ENCODE measurements at places on chromosomes 16 and 17. TPM values are rescaled to one million over a fixed set of nuclear protein-coding genes. Genes with fewer than 3 reads are reported as not detected.

DNA sequence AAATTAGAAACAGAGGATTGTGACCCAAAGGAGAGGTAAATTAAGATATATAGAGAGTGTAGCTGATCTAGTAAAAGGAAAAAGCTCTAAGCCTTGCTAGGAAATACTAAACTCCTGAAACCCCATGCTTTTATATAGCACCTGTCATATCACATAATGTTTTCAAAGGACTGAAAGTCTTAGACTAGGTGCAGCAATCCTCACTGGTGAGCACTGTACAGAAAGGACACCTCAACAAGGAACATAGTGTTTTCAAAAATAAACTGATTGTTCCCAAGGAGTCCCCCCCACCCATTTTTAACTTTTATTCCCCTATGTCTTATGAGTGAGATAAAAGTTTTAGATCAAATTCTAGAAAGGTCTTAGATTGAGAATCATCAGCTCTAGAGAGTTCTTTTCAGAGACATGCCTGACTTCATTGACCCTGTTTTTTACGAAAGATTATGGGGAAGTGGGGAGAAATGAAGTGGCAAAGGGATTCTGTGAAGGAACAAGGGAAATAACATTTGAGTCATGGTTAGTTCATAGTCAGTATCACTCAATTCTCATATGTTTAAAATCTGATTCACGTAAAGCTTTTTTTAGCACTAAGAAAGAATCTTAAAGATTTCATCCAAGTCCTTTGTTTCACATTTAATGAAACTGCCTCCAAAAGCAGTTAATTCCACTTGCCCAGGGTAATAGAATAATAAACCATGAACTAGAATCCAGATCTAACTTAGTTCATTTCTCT is 166.4 kb downstream of the CYB561 start:
- no peak for DNase-seq

GRCh38 chr16:2968738-2969544 is at the start of gene PAQR4:
Gene PAQR4, plus strand, starts transcription at chr16:2969348. Its CDS starts 327 bp downstream, at chr16:2969675.
- peak; percentile 83 for DNase-seq

- DNase-seq: no peak
These were observed 2.3 kb downstream of the DPEP2NB start for GRCh38 chr16:68013440-68013839.

DNA sequence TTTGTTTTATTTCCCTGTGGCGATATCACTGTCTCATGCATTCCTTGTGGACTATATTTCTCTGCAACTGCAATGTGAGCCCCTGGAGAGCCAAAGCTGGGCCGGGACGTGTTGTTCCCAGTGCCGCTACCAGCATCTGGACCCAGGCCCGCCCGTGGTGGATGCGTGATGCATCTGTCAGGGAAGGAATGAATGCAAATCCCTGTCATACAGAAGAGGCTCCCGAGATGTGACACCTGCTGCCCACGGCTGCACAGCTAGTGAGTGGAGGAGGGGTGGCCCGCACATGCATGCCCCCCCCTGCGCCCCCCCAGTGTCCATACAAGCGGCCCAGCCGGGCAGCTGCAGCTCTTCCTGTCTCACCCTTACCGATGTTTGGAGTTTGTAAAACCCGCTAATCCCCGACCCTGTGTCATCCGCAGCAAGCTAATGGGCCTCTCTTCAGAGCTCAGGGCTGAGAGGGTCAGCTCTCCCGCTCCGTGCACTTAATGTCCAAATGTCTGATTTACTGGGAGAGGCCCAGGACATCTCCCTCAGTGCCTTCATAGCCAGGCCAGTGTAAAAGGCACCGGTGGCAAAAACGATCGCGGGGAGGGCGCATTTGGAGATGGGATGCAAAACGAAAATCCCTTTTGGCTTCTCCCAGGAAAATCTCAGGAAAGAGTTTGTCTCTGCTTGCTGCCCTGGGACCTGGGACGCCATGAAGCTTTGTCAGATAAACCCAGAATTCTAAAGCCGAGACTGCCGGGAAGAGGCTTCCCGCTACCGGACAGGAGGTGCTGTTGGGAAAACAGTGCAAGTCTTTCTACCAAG is 91.8 kb downstream of the FOXL1 start:
- peak; percentile 7 for DNase-seq

DNA sequence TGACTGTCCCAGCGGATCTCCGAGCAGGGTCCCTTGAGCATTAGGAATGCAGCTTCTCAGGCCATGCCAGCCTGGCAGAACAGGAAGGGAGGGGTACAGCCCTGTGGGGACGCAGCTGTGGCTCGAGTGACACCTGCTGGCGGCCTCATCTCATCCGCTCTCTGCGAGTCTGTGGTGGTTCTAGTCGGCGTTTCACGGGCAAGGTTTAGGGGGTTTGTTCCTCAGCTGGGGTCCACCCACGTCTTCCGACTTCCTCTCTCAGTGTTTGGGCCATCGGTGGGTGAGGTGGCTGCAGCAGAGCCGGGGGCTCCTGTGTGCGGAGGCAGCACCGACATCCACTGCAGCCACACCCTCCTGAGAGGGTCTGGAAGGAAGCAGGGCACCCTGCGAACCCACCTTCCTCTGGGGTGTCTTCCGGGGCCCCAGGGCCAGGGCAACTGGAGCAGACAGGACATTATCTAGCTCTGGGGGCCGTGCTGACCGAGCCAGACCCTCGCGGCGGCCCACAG is 33.3 kb downstream of the JPH3 start:
- peak; percentile 12 for DNase-seq

DNA sequence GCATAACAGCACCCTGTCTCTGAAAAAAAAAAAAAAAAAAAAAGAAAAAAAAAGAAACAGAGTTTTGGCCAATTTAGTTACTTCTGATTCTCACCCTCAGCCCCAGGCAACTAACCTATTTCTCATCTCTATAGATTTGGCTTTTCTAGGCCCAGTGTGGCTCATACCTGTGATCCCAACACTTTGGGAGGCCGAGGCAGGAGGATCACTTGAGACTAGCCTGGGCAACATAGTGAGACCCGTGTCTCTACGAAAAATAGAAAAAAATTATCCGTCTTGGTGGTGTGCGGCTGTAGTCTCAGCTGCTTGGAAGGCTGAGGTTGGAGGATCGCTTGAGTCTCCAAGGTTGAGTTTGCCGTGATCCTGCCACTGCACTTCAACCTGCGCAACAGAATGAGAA is 8.7 kb downstream of the RPS6KB1 start:
- no peak for DNase-seq

GRCh38 chr16:17469741-17470181 is 999 bp downstream of the XYLT1 start:
- DNase-seq: no peak

The KPNA2 gene
- total RNA-seq: 47.7 TPM

Measured in umbilical cord (tissue), 2 donors.